ENCODE measurements at places on chromosomes 6 and 20.

- no peak for DNase-seq
Measured at GRCh38 chr20:40875116-40876085, 153.2 kb upstream of the TOP1 start.

- no peak for DNase-seq
Measured at GRCh38 chr6:29516108-29516507, 28.4 kb upstream of the MAS1L start.

DNA sequence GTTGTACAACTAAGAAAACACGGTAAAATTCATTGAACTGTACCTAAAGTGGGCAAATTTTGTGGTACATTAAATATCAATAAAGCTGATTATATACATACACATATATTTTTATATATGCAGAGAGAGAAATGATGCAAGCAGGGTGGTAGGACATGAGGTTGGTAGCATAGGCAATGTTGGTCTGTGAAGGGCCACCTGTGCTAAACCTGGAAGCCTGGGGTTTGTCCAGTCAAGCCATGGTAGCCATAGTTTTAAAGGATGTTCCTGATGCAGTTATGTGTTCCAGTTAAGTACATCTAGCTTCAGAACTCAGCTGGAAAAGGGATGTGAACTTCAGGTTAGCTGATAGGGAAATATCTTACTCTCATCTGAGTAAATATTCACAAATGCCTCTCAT, 60.1 kb downstream of the TRIM38 start:
- DNase-seq, result no peak

- DNase-seq, result no peak
Measured at GRCh38 chr20:55057779-55058415, 582.5 kb downstream of the DOK5 start.

DNA sequence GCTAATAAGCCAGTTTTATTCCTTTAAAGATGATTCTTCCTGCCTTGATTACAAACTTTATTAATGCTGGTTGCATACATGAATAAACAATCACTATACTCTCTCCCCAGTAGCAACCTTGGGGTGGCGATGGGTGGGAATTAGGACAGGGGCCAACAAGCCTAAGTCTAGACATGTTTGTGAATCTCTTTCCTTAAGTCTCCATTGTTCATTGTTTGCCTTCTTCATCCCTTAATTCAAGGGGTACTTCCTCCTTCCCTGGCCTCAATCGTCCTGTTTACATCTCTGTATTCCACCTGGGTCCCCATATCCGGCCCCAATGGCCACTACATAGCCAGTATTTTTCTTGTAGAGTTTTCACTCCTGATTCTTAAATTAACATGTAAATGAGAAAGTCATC, 66.0 kb downstream of the ARHGAP18 start:
- DNase-seq, result no peak

GRCh38 chr6:41464481-41464880, 81.7 kb upstream of the FOXP4 start:
- no peak for DNase-seq

GRCh38 chr6:140204154-140204553, 829.7 kb upstream of the CITED2 start:
- no peak for DNase-seq

DNA sequence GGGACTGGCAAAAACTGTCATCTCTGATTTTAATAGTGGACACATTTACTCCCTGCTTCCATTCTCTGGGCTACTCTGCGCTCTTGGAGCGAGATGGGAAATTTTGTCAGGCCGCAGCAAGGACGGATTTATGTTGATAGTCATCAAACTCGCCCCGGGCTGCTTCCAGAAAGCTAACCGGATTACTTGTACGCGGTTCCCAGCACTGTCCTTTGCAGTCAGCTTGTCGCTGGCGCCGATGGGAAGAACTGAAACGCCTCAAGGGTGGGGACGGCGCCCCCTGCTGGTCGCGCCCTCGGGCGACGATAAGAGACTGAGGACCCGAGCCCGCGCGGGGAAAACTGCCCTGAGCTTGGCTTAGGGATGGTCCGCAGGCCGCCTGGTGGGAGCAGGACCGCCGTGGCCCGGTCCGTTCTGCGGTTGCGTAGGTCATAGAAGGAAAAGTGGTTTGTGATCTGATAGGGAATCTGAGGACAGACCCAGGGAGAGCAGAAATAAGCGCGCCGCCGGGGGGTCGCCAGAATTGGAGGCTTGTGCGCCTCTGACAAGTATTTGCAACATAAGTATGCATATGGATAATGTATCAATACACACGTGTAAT, 984 bp upstream of the ABT1 start:
- DNase-seq, result peak; percentile 87

DNA sequence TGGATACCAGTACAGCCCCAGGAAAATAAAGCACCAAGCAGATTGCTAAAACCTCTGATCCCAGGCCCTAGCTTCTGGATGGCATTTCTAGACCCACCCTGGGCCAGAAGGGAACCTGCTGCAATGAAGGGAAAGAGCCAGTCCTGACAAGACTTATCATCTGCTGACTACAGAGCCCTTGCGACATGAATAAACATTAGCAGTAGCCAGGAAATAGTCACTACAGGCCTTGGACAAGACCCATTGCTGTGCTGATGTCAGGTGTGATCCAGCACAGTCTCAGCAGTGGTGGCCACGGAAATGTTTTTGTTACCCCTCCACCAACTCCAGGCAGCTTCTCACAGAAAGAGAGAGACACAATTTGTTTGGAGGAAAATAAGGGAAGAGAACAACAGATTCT, 399.3 kb downstream of the HAO1 start:
- no peak for DNase-seq

- no peak for DNase-seq
Measured at GRCh38 chr20:33154252-33154651, 13.7 kb upstream of the BPIFA2 start.

DNA sequence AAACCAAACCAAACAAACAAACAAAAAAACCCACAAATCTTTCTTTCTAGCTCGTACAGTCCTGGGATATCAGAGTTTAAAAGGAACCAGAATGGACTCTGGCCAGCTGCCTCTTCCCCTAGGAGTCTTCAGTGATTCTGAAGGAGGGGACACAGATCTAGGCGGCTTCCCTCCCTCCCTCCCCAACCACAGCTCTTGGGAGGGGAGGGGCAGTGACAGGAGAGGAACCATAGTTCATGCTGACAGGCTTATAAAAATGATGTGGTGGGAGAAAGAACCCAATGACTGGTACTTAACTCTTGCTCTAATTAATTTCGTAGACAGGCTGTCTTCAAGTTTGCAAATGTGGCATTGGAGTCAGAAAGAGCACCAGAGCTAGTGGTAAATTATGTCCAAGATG, 56.0 kb downstream of the NPEPL1 start:
- no peak for DNase-seq

GRCh38 chr6:7630792-7631191, 40.8 kb downstream of the SNRNP48 start:
- DNase-seq, result no peak

DNA sequence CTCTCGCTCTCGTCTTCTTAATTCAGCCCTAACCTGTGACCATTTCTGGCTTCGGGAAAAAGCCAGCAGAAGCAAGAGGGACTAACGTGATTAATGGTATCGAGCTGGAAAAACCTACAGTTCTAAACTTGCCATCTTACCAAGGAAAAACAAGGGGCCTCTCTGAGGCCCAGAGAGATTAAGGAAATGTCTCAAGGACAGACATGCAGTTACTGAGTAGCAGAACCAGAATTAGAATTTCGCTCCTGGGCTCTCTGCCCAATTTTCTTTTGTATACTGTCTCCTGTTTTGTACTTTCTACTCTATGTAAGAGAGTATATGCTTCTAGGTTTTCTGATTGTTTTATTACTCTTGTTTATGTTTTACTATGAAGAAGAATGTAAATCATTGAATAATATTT, 67.8 kb upstream of the LTV1 start:
- no peak for DNase-seq

GRCh38 chr6:169784821-169785340, 33.5 kb downstream of the ERMARD start:
- no peak for DNase-seq

GRCh38 chr20:23136893-23137745, 51.0 kb upstream of the CD93 start:
- DNase-seq, result peak; percentile 97

DNA sequence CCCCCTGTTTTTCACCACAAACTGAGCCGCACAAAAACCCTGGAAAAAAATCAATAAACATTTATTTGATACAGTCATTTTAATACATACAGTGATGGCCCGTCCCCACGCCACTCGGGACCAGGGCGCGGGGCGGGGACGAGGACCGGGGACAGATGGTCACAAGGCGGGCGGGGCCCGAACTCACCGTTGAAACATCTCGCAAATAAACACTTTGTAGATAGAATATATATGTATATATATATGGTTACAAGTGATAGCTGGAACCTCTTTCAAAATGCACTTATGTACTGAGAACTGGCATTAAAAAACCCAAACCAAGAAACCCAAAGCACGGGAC, 418 bp upstream of the UCKL1 start:
- DNase-seq, result no peak

- no peak for DNase-seq
Measured at GRCh38 chr20:63825331-63826118, 5.5 kb downstream of the ZBTB46 start.

DNA sequence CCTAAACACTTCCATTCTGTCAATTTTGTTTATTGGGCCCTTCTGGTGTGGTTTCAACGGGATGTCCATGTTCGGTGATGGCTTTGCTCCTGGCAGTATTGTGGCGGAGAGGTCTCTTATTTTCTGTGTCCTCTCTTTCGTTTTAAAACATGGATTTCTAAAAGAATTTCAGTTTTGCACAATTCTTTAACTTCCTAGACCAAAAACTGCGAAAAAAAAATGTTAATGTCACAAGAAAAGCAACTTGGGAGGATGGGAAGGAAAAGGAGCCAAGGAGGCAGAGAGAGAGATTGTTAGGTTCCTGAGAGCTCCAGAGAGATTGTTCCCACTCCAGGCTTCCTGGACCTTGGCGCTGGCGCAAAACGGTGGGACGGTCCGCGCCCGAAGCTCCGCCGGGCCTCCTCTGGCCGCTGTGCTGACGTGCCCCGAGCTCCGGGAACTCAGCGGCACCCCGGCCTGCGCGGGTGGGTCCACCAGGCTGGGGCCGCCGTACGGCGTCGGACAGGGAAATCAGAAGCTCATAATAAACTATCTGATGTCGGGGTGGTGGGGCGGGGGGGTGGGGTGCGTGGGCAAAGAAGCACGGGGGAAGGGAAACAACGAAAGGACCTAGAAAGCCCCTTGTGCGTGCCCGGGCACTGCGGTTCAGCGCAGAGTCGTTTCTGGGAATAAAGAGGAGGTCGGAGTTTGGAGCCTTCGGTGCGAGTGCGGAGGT, 951 bp upstream of the OLIG3 start:
- DNase-seq, result no peak

- no peak for DNase-seq
Measured at GRCh38 chr20:37319151-37319671, 26.7 kb upstream of the SRC start.

- DNase-seq, result no peak
Measured at GRCh38 chr20:41359541-41360011, 7.0 kb downstream of the EMILIN3 start.

- DNase-seq, result no peak
Measured at GRCh38 chr20:47594157-47594556, 92.5 kb downstream of the NCOA3 start.

- DNase-seq, result peak; percentile 41
Measured at GRCh38 chr6:112253841-112254816, at the start of gene LAMA4. Gene LAMA4, minus strand, starts transcription at chr6:112254567. Its CDS starts 417 bp downstream, at chr6:112254150.

DNA sequence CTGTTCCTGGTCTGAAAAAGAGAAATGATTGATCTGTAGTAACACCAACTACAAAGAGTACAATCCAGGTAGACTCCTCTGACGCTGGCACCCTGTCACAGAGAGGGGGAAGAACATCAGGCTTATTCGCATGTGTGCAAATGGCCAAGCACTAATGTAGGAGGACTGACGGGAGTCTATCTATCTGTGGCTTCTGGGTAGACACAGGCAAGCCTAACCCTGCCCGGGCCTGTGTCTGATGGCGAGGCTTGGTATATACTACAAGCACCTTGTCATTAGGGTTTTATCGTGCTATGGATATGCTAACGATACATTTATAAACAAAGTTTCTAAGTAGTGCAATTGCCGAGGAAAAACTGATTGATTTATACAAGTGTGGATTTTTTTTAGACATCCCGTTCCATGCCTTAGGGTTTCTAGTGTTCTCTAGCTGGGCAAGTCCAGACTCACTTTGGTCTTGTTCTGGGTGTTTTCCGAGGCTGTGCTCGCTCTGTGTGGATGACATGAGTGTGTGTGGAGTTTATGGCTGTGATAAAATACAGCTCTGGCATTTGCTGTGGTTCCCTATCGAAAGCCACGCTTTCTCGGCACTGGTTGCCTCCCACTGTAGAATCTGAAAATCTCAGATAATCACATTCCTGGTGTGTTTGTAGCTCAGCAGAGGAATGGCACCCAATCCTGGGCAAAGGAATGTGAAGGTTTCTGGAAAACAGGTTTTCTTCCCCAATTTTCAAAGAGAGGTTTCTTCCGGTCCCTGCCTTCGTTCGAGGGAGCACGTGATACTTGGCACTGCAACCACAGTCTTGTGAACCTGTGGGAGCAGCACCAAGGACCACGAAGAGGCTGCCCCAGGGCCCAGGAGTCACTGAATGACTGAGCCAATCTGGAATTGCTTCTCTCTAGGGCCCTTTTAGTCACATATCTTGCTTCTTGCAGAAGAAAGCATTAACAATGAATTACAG, 67.5 kb upstream of the EDN1 start:
- no peak for DNase-seq

DNA sequence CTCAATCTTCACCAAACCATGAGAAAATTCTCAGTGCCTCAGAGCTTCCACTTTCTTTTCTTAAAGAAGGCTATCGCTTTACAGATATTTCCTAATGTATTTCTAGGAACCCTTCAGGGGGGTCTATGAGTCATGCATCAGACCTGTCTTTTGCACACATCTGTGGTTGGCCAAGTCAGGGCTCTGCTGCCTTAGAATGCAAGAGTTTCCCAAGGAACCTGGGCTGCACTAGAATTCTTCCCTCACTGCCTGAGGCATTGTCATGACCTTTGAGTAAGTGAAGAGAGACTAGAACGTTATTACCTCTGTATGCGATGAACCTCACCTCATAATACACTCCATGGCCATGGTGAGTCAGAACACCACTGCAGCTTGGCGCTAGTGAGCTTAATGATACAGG, 365.0 kb upstream of the ID4 start:
- DNase-seq, result no peak

DNA sequence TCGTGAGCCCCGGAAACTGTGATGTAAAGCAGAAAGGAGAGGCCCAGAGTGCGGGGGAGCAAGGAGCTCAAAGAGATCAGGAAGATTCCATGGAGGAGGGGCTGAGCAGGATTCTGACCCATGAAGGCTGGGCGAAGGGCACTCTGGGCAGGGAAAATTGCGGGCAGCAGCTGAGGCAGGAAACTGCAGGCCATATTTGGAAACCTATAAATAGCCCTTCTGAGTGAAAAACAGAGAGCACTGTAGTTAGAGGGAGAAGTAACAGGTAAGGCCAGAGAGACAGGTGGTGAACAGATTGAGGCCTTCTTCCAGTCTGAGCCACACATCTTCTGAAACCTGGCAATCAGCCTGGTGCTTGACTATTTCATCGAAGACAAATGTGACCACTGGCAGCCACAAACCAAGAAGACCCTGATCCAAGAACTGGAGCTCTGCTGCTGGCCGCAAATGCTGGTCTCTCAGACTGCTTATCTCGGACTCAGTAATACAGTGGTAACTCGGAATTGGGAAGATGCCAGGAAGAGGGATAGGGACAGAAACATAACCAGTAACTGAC, 14.1 kb upstream of the BEND3 start:
- DNase-seq, result no peak

- DNase-seq, result no peak
Measured at GRCh38 chr20:11205769-11206362, 532.1 kb upstream of the JAG1 start.
